ENCODE measurements at places on chromosomes 13 and 19. TPM values are rescaled to one million over a fixed set of nuclear protein-coding genes. Genes with fewer than 3 reads are reported as not detected.

SETDB2 gene
- 5.1 TPM for total RNA-seq

TPM4 gene
- total RNA-seq = 438 TPM

SAMD1 gene
- 56.0 TPM for total RNA-seq

DNA sequence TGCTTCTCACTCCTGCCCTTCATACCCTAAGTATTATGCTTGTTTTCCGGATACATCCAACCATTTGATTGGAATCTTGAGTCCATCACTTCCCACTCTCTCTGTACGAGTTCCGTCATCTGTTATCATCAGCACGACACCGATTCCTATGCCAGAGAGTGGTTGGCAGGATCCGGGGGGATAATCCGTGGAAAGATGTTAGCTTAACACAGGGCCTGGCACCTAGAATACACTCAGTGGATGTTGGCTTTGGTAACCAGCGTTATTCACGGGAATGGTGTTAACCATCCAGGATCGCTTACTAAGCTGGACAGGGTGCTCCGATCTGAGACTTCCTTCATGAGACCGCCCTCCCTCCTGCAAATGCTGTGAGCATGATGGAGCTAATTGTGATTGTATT lies 12.4 kb downstream of the VSTM2B start:
- peaks cover 3% of the 10 kb centered on the region for H3K27me3 ChIP-seq
- no peak overlapping the region for H3K4me3 ChIP-seq
- H3K36me3 ChIP-seq = no peaks in the 10 kb centered on the region
- no peak for DNase-seq
- H3K27ac ChIP-seq = no peak overlapping the region
- no peaks in the 10 kb centered on the region for H3K4me1 ChIP-seq

GRCh38 chr13:76955661-76956060 lies 7.3 kb downstream of the ACOD1 start:
- H3K27ac ChIP-seq = no peak overlapping the region
- no peak for DNase-seq
- H3K4me3 ChIP-seq = no peak overlapping the region
- no peaks in the 10 kb centered on the region for H3K27me3 ChIP-seq

Data from A673 (cell line).